ENCODE measurements at places on chromosomes 1 and 21. TPM values are rescaled to one million over a fixed set of nuclear protein-coding genes. Genes with fewer than 3 reads are reported as not detected.

The SLAMF9 gene
- not detected for total RNA-seq

The ANGPTL1 gene
- total RNA-seq, result not detected

- H3K36me3 ChIP-seq, result peaks cover 1% of the 10 kb centered on the region
- H3K4me1 ChIP-seq, result peaks cover 4% of the 10 kb centered on the region
These were observed 4.7 kb downstream of the SLC35F3 start for GRCh38 chr1:233909195-233909594.

- peaks cover 23% of the 10 kb centered on the region for H3K36me3 ChIP-seq
- no peaks in the 10 kb centered on the region for H3K27me3 ChIP-seq
- peaks cover 47% of the 10 kb centered on the region for H3K4me1 ChIP-seq
- peak; percentile 16 for DNase-seq
- H3K4me3 ChIP-seq, result no peak overlapping the region
These were observed 142.3 kb upstream of the EDN2 start for GRCh38 chr1:41626616-41627375.

- H3K4me1 ChIP-seq, result no peaks in the 10 kb centered on the region
- H3K27me3 ChIP-seq, result no peaks in the 10 kb centered on the region
- DNase-seq, result no peak
- H3K36me3 ChIP-seq, result no peaks in the 10 kb centered on the region
- no peak overlapping the region for H3K27ac ChIP-seq
These were observed 1571.3 kb upstream of the PRMT6 start for GRCh38 chr1:105485207-105485606.

DNA sequence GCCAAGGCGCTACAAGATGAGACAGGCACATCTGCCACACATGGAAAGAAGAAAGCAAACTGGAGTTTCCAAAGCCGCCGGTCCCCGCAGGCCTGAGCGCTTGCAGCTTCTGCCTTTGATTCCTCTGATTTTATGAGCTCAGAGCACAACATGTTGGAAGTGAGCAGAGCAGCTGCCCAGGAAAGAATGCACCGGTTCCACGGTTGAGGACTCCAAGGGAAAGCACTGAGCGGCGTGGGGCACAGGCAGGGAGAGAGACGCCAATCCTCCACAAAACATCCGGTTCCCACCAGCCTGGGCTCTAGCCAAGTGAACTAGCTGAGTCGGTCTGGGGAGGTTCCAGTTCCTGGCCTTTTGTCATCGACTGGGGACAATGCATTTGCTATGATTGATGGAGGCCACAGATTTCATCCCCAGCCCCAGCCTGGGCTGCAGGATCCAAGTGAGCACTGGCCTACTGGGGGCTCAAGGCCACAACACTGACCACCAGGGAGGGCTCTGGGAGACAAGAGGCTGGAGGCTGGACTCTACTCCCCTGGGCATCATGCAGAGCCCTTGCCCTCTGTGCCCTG lies 253.1 kb upstream of the IRF2BP2 start:
- peaks cover 15% of the 10 kb centered on the region for H3K4me1 ChIP-seq
- H3K27me3 ChIP-seq, result no peaks in the 10 kb centered on the region
- no peak for DNase-seq
- no peak overlapping the region for H3K4me3 ChIP-seq
- H3K36me3 ChIP-seq, result peaks cover 3% of the 10 kb centered on the region

Data from activated CD4-positive, alpha-beta memory T cell treated with anti-CD3 and anti-CD28 coated beads, Interleukin-2, amount 10 ng/mL, durations not matched to agents 7 days and 5 days (primary cell).